Stimulated activated naive B cell treated with anti-CD40 and anti-IgM and Interleukin-4, amounts not matched to agents 10 μg/mL and 1 μg/mL and 100 μg/mL, for 72 hours (primary cell): ENCODE measurements at places on chromosomes 7 and 10.

DNA sequence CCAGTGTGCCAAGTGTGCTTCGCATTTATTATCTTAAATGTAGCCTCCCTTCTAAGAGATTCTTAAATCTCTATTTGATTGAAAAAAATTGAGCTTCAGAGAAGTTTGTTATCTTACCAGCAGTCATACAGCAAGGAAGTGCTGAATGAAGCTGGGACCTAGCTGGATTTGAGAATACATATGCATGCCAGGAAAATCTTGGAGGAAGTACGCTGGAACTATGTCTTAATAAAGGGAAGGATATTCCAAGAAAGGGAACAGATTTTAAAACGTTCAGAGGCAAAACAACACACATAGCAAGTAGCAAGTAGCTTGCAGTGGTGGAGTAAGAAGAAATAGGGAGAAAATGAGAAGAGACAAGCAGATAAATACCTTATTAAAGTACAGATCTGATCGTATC, 1.5 kb downstream of the CFAP70 start:
- DNase-seq, result no peak

DNA sequence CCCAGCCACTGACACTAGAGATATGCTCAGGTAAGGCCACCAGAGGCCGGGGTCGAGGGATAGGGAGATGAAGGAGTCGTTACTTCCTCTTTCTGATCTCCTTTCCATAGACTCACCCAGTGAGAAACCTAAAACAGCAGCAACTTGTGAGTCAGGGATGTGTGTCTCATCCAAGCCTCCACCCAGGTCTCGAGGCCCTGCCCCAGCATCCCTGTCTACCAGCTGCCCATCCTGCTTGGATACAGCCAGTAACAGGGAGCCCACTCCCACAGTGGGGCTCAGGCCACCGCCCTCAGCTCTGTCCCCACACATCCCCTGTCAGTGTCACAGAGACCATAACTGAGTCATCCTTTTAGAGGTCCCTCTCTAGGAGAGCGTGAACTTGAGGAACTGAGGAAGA, 49.6 kb upstream of the CHST15 start:
- no peak for DNase-seq

- no peak for DNase-seq
These were observed 21.2 kb downstream of the PFKFB3 start for GRCh38 chr10:6223981-6224380.

DNA sequence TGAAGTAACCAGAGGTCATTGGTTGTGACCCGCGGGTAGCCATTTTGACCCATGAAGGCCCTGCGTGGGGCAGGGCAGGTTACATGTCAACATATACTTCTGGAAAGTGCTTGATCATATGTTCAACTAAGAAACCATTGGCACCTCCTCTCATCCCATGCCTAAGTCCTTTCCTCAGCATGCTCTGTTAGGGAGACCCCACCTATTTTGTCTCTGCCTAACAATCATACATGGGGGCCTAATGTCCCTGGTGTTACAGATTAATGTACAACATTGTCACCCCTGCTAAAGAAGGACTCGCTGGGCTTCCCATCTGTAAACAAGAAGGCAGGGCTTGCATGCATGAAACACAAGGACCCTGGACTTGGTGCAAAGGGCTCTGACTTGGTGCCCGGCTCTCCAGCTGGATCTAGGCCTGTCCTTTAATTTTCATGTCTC, 133.7 kb upstream of the TNS3 start:
- no peak for DNase-seq

- no peak for DNase-seq
These were observed 258.8 kb downstream of the AHR start for GRCh38 chr7:17557251-17557671.

DNA sequence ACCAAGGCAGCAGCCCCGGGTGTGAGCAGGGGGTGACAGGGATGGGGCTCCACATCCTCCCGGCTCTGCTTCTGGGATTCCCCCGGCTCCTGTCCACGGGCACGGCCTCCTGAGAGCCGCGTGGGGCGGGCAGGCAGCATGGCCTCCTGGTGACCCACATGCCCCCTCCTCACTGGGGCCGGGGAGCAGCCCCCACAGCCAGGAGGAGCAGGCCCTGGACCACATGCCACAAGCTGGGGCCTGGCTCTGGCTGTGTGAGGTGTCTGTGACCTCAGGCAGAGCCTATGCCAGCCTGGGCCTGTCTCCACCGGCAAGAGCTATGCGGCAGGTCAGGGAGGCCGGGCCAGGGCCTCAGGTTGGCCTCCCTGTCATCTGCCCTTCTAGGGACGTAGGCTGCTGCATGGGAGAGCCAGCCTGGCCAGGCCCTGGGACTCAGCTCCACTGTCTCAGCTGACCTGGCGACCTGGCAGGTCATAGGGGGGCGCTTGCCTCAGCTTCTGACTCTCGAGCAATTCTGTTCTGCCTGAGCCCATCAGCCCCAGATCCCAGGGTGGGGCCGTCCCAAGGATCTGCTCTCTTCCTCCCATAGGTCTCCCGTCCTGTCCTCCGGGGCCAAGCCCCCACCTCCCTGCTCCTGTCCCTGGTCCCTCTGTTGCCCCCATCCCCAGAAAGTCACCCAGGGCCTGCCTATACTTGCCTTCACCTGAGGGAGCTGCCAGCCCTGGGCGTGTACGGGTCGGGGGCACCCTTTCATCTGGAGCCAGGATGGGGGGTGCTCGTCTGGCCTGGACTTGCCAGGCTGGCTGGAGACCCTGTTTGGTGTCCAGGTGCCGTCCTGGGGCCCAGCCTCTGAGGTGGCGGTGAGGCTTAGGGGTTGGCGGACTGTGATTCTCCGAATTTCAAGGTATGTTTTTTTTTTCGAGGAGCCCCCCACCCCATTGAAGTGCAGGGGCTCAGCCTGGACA, 3.9 kb upstream of the TMEM184A start:
- DNase-seq, result no peak

DNA sequence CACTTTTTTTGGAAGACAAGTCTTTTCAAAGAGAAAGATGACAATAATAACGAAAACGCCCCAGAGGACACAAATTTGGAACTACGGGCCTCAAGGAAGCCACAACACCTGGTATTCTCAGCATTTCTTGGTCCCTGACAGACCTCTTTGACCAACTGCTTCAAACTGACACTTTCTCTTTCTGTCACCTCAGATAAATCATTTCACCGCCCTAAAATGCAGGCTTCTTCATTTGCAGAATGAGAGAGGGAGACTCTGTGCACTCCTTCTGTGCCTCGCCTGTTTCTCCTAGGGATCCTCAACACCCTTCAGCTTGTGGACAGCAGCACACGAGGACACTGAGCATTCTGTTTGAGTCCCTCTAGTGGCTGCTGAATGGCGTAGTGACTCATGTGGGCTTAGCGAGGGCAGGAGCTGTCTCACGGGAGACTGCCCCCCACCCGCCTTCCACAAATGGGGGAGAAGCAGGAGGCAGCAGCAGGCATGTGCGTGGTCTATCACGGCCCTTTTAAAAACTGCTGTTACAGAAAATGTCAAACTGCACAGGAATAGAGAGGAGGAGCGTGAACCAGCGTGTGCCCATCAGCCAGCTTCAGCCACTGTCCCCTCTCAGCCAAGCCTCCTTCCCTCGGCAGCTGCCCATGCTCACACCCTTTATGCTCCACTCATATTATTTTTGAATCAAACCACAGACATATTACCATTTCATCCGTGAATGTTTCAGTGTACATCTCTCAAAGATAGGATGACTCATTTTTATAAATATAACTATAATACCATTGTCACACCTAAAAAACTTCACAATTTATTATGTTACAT, 41.4 kb downstream of the GSDME start:
- no peak for DNase-seq
